ENCODE measurements at places on chromosomes 5 and 9.

DNA sequence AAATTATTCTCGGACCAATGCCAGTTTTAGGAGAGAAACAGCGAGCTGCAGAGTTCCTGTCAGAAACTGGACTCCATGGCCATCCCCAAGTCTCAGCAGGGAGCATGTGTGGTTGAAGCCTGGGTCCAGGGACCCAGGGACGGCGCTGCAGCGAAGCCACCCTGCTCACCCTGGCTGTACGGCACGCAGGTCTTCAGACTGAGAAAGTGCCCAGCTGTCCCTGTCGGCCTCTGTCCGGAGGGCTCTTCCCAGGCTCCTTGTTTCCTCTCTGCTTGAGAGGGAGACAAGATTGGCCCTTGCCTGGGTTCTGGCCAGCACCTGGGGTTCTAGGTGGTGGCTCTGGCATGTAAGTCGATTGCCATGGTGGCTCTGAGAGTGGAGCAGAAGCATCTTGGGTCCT lies 26.9 kb downstream of the PTGES2 start:
- DNase-seq = no peak

- DNase-seq = peak; percentile 19
Measured at GRCh38 chr9:27785714-27786100, 212.4 kb upstream of the C9orf72 start.

DNA sequence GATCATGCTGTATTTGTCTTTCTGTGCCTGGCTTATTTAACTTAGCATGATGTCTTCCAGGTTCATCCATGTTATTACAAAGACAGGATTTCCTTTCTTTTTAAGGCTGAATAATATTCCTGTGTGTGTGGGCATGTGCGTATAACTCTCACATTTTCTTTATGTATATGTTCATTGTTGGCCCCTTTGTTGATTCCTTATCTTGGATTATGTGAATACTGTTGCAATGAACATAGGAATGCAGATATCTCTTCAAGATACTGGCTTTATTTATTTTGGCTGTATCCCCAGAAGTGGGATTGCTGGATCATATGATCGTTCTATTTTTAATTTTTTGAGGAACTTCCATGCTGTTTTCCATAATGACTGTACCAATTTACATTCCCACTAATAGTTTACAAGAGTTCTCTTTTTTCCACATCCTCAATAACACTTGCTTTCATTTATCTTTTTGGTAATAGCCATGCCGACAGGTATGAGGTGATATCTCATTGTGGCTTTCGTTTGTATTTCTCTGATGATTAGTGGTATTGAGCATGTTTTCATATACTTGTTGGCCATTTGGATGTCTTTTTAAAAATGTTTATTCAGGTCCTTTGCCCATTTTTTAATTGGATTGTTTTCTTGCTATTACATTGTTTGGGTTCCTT lies 38.0 kb downstream of the CREBRF start:
- no peak for DNase-seq

DNA sequence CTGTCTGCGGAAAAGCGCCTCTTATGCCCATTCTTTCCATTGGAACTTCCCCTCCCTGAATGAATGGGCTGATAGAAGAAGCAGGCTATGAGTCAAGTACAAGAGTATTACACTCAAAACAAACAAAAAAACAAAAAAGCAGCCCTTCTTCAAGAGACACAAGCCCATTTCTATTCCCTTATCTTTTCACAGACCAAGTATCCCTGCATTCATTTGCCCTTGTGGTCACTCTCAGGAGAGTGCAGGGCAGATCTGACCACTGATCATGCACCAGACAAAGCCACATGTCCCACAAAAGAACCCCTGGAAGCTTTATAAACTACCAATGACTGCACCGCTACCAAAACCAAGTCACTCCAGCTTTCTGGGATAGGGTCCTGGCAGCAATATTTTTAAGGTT lies 262.5 kb upstream of the TAS2R1 start:
- no peak for DNase-seq

GRCh38 chr9:22817181-22817580 lies 370.6 kb downstream of the DMRTA1 start:
- no peak for DNase-seq

DNA sequence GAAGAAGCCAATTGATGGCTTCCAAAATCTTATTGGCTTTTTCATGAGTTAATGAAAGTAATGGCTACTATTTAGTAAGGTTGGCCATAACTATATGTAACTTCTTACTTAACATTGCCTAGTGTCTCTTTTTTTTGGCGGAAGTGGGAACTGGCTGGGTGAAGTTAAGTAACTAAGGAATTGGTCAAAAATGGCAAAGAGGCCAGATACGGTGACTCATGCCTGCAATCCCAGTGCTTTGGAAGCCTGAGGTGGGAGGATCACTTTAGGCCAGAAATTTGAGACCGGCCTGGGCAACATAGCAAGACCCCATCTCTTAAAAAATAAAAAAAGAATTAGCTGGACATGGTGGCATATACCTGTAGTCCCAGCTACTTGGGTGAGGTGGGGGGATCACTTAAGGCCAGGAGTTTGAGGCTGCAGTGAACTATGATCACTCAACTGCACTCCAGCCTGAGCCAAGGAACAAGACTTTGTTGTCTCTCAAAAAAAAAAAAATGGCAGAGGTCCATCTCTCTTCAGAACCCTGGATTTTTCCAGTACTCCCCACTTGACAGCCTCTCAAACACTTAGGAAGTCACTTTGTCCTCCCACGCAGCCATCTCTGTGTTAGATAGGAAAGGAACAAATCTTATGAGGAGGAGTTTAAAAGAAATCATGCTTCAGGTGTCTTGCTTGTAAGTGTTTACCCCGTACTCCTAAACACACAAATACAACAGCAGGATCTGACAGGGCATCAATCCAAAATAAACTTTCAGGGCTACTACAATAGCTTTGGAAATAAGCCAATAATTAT lies 75.7 kb downstream of the TEK start:
- DNase-seq = no peak

Measured in ACHN (cell line).